Hematopoietic multipotent progenitor cell treated with erythropoietin and hydrocortisone succinate and interleukin-3 and kit ligand, for 8 days (in vitro differentiated cells): ENCODE measurements at places on chromosomes 2 and 18.

- no peak for DNase-seq
Observed at GRCh38 chr18:61893309-61893970, 633 bp upstream of the RNF152 start.

DNA sequence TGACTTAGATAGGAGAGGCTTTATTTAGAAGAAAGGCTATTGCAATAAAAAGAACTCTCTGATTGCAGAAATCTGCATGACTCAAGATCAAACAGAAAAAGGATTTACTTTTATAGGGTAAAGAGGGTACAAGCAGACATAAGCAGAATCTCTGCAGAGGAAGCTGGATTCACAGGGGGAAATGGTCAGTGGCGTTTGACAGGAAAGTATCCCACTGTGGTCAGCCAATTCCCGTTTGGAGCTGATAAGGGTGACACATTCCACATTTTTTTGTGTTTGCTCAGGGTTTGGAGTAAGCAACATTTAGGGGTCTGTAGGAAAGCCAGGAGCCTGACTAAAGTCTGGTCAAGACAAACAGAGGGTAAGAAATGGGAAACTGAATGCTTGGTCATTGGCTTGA, 23.9 kb upstream of the SCYGR5 start:
- DNase-seq = no peak

DNA sequence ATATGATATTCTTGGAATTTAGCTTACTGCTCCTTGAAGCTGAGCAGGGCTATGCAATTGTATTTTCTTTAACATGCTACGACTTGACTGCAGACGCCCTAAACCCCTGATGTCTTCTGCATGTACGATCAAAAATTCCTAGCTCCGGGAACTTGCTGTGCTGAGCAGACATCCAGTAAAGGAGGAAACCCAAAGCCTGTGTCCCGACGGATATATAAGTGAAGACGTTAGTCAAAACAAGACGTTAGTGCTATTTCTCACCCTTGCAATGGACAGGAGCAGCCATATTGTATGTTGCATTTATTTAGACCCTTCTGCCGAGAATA, 51.5 kb downstream of the SETBP1 start:
- no peak for DNase-seq

- no peak for DNase-seq
Observed at GRCh38 chr2:186526281-186526680, 40.2 kb downstream of the ZC3H15 start.

DNA sequence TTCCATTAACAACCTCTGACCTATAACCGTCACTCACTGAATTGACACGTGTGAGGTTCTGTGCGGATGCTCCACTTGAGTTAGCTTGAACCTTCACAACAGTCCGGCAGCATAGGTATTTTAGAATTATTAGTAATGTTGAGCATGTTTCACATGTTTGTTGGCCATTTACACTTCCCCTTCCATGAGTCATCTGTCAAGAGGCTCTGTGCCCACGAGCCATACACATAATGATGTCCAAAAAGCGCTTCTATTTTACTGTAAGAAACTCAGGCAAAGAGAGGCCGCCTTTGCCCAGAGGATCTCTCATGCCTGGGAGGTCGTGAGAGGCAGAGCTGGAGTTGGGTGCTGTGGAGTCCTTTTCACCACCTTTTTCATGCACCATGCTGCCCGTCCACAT, 28.9 kb upstream of the TMEM214 start:
- no peak for DNase-seq

DNA sequence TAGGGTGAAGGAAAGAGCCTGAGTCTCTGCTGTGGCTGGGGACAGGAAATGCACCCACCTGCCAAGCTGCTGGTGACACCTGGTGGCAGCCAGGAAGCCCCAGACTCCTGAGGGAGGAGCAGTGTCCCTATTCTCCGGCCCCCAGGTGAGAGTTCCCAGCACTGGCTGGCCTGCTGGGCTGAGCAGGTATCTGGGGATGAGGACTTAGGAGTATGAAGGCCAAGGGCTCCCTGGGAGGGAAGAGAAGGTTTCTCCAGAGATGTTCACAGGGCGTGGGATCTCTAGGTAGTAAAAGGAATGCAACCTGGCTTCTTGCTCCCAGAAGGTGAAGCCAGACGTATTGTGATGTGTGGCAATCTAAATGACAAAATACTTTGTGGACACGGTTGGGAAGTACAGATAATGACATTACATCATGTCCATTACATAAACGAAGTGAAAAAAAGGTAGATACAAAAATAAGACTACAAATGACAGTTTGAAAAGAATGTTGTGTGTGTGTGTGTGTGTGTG, 75.8 kb upstream of the SLC1A4 start:
- no peak for DNase-seq

DNA sequence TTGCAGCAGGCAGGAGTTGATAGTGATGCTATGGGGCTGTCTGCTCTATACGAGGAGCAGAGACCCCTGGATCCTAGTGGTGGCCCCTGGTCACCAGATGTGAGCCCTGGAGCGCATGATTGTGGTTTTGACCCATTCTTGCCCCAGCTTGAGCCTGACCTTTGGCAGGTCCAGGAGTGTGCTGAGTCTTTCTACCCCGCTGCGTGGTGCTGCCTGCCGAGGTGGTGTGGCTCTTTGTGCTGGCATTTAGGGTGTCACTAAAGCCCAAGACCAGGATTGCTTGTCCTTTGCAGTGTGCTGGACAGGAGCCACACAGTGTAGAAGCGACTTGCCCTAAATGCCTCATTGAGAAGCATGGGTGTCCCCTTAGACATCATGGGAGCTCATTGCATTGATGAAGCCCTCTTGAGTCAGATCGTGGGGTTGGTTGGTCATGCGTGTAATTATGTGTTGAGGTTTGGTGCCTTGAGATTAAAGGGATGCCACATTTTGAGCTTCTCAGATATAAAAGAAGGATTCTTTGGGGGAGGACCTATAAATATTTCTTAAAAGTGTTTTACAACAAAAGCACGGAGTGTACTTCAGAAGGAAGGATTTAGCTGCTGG, 88.3 kb downstream of the AGAP1 start:
- no peak for DNase-seq

GRCh38 chr2:237026981-237027711, 58.5 kb upstream of the COPS8 start:
- DNase-seq = peak; percentile 17

DNA sequence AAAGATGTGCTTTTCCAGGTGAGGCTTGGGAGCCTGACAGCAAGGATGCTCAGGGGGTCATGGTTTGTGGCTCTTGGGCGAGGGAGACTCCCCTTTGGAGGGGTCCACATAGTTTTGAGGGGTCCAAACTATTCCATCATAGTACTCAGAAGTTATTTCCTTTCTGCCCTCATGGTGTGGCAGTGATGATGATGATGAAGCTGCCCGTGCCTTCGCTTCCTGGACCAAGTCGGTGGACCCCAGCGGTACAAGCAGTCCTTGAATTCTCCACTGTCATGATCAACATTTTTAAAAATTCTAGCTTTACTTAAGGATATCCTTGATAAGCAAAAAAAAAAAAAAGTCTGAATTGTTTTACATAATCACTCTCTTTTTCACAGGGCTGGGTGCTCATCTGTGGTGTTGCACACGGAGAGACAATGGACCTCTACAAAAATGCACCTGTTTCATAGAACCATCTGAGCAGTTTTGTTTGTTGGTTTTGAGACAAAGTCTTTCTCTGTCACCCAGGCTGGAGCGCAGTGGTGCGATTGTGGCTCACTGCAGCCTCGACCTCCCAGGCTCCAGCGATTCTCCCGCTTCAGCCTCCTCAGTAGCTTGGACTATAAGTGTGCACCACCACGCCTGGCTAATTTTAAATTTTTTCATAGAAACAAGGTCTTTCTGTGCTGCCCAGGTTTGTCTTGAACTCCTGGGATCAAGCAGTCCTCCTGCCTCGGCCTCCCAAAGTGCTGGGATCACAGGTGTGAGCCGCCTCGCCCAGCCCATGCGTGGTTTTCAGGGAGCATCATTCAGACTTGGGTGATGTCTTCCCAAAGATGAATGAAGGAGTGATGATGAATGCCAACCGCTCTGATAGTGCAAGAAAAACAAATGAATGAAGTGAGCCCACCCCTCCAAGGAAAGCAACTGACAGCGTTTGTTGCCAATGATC, 271.4 kb upstream of the HDAC4 start:
- no peak for DNase-seq

GRCh38 chr2:171655586-171655985, 31.7 kb upstream of the DYNC1I2 start:
- no peak for DNase-seq

- DNase-seq = no peak
Observed at GRCh38 chr2:149218497-149218896, 111.9 kb upstream of the LYPD6 start.

DNA sequence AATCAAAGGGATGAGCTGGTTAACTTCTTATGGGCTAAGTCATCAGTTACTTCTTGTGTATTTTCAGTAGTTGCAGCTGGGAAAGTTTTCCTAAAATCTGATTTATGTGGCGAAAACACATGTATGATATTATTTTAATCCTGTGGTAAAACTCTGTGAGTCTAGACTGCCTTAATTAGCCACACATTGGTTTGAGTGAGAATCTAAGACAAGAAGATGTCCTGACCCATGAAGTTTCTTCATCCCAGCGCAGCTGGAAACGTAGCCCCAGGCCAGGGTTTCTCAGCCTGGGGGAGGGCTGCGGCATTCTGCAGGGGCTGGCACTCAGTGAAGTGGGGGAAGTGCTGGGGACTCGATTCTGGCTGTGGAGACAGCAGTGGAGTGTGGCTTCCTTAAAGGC, 44.7 kb upstream of the INHBB start:
- DNase-seq = no peak

DNA sequence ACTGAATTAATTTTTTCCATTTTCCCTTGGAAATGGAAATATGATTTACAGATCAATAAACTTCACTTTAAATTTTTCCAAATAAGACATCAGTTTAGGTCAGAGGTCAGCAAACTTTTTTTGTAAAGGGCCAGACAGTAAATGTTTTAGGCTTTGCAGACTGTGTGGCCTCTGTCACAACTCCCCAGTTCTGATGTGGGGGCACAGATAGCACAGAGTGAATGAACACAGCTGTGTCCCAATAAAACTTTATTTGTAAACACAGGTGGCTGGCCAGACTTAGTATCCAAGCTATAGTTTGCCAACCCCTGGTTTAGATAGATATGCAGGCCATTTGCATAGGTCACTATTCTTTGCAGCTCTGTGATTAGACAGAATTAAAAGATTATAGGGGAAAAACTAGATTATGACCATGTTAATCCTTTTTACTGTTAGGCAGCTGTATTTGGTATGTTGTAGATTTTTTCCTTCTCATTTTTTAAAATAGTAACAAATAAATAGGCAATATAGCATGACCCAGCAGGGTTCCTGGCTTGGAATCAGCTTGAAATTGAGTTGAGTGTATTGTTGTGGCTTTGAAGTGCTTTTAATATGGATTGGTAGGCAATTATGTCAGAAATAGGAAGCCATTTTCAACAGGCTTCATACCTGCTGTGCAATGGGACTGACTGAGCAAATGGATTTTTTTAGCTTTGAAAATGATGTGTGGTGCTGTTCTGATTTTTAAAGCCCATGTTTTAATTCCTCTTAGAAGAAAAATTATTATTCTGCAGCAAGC, 59.7 kb downstream of the WDSUB1 start:
- peak; percentile 17 for DNase-seq

GRCh38 chr18:31884020-31884419, 58.9 kb downstream of the TRAPPC8 start:
- DNase-seq = no peak
